ENCODE measurements at places on chromosomes 16 and 17. TPM values are rescaled to one million over a fixed set of nuclear protein-coding genes. Genes with fewer than 3 reads are reported as not detected.

DNA sequence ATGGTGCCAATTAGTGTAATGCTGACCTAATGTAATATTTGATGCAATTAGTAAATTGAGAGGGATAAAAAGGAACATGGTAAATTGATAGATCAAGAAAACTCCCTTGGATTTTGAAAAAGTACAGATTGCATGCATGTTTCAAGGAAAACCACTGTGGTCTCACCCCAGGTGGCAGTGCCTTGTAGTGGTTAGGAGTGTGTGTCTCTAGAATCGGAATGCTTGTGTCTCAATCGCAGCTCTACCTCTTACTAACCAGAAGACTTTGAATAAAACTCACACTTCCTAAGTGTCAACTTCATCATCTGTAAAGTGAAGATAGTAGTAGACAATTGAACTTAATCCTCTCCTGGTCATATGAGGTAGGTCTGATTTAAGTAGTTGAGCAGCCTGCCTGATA lies 128.9 kb upstream of the GOT2 start:
- H3K27me3 ChIP-seq = peaks cover 31% of the 10 kb centered on the region
- DNase-seq = no peak
- no peak overlapping the region for H3K27ac ChIP-seq

DNA sequence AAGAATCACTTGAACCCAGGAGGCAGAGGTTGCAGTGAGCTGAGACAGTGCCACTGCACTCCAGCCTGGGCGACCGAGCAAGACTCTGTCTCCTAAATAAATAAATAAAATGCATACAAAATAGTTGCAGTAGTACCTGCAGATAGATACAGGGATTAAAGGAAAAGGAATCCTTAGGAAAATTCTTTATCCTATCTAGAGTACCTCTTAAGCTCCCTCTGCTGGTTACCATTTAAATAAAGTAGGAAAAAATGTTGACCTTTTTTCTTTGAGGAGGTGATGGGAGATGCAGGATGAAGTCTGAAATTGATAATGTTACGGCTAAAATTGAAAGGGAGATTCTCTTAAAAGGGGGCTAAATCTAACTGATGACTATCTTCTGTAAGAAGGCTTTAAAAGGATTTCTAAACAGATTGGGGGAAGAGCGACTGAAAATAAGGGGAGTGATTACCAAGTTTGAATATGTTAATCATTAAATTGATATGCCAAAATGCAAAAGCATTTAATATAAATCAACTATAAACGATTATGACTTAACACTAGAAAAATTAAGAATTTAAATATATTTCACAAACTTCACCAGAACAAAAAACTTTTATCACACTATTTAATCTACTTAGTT lies 29.4 kb downstream of the C16orf87 start:
- H3K4me3 ChIP-seq = no peak overlapping the region
- H3K36me3 ChIP-seq = peaks cover 24% of the 10 kb centered on the region
- no peak for DNase-seq
- H3K4me1 ChIP-seq = peaks cover 3% of the 10 kb centered on the region
- H3K27me3 ChIP-seq = no peaks in the 10 kb centered on the region

DNA sequence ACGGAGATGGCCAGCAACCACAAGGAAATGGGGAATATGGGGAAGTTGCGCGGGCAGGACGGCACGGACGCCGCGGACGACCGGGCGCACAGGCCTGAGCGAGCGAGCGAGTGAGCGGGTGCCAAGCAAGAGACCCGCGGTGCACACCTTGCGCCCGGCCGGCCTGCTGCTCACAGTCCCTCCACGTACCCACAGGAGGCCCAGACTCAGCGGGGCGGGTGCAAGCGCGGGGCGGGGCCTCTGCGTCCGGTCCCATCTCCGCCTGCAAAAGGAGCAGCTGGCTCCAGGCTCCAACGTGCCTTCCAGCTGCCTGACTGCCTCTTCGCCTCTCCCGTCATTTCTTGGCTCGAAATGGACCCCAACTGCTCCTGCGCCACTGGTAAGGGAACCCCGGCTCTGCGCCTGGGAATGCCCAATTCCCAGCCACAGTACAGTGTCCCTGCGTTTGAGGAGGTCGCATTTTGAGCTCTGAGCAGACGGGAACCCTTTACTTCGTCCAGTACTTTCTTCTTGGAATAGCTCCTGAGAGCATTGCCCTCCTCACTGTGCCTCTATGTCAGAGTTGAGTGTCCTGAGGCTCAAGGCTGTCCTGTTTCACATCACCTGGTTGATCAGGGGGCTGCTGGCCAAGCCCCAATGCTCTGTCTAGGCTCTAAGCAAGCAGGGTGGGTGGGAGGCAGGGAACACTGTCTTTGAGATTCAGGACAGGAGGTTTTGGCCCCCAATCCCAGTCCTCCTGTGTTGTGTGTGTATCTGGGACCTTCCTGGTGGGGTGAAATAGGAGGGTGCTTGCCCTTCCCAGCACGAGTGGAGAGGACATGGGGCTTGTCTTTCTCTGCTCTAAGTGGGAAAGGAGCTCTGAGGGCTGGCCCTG lies 8.1 kb upstream of the MT1E start:
- no peak overlapping the region for H3K27ac ChIP-seq
- H3K4me1 ChIP-seq = peaks cover 28% of the 10 kb centered on the region
- H3K36me3 ChIP-seq = no peaks in the 10 kb centered on the region

The ABCC6 gene
- 2.1 TPM for total RNA-seq

The CD300E gene
- not detected for total RNA-seq

DNA sequence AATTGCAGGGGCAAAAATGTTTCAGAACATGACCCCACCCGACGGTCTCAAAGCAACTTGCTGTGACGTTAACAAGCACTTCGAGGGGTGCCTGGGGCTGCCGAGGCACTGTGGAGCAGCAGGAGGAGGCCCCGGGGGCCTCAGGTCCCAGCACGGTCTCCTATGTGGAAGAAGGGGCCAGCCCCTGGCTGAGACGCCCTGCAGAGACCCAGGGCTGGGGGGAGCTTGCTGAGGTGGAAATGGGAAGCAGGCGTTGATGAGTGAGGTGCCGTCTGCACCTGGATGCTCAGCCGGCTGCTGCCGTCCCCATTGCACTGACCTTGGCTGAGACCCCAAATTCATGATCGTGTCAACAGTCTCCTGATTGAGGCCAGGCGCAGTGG lies 46.5 kb downstream of the NT5M start:
- DNase-seq = no peak
- H3K27ac ChIP-seq = no peak overlapping the region
- peaks cover 8% of the 10 kb centered on the region for H3K4me1 ChIP-seq
- no peaks in the 10 kb centered on the region for H3K36me3 ChIP-seq

The EXOC3L1 gene
- total RNA-seq = not detected

GRCh38 chr16:27839419-27839818 lies 224.1 kb downstream of the GSG1L start:
- no peaks in the 10 kb centered on the region for H3K4me1 ChIP-seq
- no peak overlapping the region for H3K4me3 ChIP-seq
- H3K36me3 ChIP-seq = no peaks in the 10 kb centered on the region
- no peak for DNase-seq
- no peak overlapping the region for H3K27ac ChIP-seq
- peaks cover 25% of the 10 kb centered on the region for H3K27me3 ChIP-seq

GRCh38 chr16:81711657-81712319 lies 67.3 kb upstream of the PLCG2 start:
- H3K27me3 ChIP-seq = peaks cover 8% of the 10 kb centered on the region
- DNase-seq = peak; percentile 90
- peaks cover 7% of the 10 kb centered on the region for H3K36me3 ChIP-seq
- peaks cover 20% of the 10 kb centered on the region for H3K4me1 ChIP-seq

DNA sequence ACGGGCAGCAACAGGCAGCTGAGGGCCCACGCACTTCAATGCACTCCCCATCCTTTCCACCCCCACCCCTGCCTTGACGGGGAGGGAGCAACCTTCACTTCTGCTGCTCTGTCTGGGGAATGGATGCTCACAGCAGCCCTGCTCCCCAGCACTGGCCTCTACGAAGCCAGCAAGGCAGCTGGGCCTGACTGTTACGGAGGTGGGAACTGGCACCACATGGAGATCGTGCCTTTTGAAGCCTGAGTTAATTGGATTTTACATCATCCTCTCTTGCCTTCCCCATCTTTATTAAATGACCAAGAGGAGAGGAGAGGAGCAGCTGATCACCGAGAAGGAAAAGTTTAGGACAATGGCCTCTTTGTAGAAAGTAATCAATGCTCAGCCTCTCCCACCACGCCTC lies 187.0 kb upstream of the RPL38 start:
- no peak overlapping the region for H3K27ac ChIP-seq
- H3K4me3 ChIP-seq = no peak overlapping the region
- H3K36me3 ChIP-seq = no peaks in the 10 kb centered on the region
- peaks cover 20% of the 10 kb centered on the region for H3K27me3 ChIP-seq
- H3K4me1 ChIP-seq = no peaks in the 10 kb centered on the region

DNA sequence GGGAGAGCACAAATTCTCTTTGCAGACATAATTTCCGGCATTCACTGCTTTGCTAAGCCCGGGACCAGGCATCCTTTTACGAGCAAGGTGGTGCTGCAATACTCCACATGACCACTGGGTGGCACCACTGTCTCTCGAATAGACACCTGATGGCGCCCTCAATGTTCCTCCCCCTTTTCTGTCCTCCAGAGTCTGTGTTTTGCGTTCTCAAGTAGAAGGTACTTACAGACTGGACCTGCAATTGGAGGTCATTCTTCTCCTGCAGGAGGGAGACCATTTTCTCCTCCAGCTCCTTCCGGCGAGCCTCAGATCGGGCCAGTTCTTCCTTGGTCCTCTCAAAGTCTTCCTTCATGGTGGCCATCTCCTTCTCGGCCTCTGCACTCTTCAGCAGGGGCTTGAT lies 45.2 kb downstream of the MYH13 start:
- H3K4me3 ChIP-seq = no peak overlapping the region
- DNase-seq = no peak
- no peaks in the 10 kb centered on the region for H3K36me3 ChIP-seq
- H3K27me3 ChIP-seq = no peaks in the 10 kb centered on the region
- H3K4me1 ChIP-seq = no peaks in the 10 kb centered on the region
- no peak overlapping the region for H3K27ac ChIP-seq

DNA sequence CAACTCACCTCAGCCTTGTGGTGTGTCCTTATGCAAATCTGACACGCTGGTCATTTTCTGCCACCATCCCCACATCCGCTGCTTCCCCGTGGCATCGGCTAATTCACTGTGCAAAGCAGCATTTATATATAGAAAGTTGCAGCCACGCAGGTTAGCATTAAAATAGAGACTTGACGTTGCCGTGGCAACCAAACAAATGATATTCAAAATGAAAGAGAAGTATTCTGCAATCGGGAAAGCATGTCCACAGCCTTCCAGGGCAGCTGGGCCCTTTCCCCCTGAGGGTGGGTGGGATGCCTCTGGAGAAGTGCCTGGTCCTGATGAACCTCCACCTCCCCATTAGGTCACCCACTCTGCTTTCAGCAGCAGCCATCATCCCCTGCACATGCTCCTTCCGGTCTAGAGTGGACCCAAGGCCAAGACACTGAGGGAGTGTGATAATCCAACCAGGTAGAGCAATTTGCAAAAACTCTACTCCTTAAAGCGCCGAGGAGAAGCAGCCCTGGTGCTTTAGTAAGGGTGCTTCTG lies 138.7 kb downstream of the GAS7 start:
- H3K27ac ChIP-seq = peak overlapping the region; percentile 27
- no peaks in the 10 kb centered on the region for H3K36me3 ChIP-seq
- no peak overlapping the region for H3K4me3 ChIP-seq
- peaks cover 35% of the 10 kb centered on the region for H3K4me1 ChIP-seq

The VPS35 gene
- total RNA-seq = 103 TPM

DNA sequence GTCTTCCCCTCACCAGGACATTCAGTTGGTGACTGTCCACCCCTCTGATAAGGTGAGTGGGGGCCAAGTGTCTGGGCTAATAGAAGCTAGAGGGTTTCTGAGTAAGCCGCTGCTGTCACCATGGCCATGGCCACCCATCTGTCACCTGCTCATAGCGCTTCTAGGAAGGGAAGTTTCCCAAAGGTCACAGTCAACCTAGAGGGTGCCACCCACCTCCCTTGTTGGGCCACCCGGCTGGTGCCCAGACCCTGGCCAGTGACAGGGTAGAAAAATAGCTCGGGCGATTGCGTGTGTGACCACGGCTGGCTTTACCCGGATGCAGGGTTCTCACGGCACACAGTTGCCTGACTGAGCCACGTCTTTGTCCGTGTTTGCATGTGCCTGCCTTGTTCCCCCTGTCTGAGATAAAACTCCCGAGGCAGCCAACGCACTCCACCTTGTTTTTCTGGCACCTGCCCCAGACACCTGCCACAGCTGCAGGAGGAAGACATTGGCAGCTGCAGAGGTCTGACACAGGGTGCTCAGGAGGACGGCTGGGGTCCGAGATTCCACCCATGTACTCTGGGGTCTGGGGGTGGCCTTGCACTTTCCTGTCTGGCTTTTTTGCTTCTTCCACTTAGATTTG lies 809 bp downstream of the PIRT start:
- H3K4me1 ChIP-seq = no peaks in the 10 kb centered on the region
- DNase-seq = no peak
- H3K4me3 ChIP-seq = no peak overlapping the region
- H3K27me3 ChIP-seq = no peaks in the 10 kb centered on the region
- H3K27ac ChIP-seq = no peak overlapping the region

- DNase-seq = no peak
- H3K4me3 ChIP-seq = no peak overlapping the region
- H3K27ac ChIP-seq = no peak overlapping the region
- H3K27me3 ChIP-seq = no peaks in the 10 kb centered on the region
Observed at GRCh38 chr17:80886641-80887573, 104.7 kb upstream of the CHMP6 start.

GRCh38 chr17:17395885-17396284 lies 80.9 kb upstream of the MED9 start:
- peaks cover 5% of the 10 kb centered on the region for H3K27me3 ChIP-seq
- no peak for DNase-seq
- no peak overlapping the region for H3K27ac ChIP-seq
- no peaks in the 10 kb centered on the region for H3K36me3 ChIP-seq
- H3K4me3 ChIP-seq = no peak overlapping the region
- H3K4me1 ChIP-seq = no peaks in the 10 kb centered on the region

DNA sequence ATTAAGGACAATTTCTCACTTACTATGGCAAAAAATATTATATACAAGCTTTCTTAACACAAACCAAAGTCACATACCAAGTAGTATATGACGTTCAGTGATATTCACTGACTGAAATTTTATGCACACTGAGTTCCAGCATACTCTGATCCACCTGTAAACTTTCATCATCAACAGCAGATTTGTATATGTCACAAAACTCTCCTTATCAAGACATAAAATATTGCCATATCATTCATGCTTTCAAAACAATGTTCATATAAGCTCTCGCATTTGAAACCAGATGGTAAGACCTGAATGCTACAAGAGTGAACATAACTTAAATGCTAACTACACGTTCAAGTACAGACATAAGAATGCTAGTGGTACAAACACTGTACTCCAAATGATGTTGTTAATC lies 46.7 kb downstream of the GNA13 start:
- H3K4me3 ChIP-seq = no peak overlapping the region
- DNase-seq = no peak
- H3K27me3 ChIP-seq = no peaks in the 10 kb centered on the region
- H3K4me1 ChIP-seq = peaks cover 32% of the 10 kb centered on the region

DNA sequence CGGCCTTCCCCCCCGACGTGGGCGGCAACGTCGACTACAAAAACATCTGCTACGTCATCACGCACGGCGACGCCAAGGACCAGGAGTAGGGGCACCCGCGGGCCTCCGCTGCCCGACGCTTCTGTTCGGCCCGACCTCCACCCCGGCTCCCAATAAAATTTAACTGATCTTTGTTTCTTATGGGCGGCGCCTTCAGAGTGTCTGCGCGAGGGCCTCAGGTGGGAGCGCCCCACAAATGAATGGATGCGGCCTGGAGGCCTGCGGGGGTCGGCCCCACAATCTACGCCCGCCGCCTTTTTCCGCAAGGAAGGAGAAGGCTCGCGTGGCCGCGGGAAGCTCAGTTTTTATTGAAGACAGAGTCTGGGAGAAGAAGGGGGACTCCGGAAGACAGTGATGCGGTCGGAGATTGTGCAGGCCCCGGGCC lies 3.2 kb downstream of the MYL11 start:
- peak overlapping the region; percentile 98 for H3K4me3 ChIP-seq
- DNase-seq = no peak
- H3K36me3 ChIP-seq = no peaks in the 10 kb centered on the region
- H3K27me3 ChIP-seq = no peaks in the 10 kb centered on the region
- peaks cover 30% of the 10 kb centered on the region for H3K4me1 ChIP-seq
- H3K27ac ChIP-seq = peak overlapping the region; percentile 100

- peak overlapping the region; percentile 7 for H3K27ac ChIP-seq
Observed at GRCh38 chr17:62781356-62781755, 26.8 kb downstream of the MARCHF10 start.

Data from osteocyte (in vitro differentiated cells).